ENCODE measurements at places on chromosomes 12 and 14.
A peak's percentile ranks its signal among the peaks of the same experiment; 100 is the strongest.

- no peak for DNase-seq
These were observed 8.5 kb downstream of the WSB2 start for GRCh38 chr12:118052324-118053070.

DNA sequence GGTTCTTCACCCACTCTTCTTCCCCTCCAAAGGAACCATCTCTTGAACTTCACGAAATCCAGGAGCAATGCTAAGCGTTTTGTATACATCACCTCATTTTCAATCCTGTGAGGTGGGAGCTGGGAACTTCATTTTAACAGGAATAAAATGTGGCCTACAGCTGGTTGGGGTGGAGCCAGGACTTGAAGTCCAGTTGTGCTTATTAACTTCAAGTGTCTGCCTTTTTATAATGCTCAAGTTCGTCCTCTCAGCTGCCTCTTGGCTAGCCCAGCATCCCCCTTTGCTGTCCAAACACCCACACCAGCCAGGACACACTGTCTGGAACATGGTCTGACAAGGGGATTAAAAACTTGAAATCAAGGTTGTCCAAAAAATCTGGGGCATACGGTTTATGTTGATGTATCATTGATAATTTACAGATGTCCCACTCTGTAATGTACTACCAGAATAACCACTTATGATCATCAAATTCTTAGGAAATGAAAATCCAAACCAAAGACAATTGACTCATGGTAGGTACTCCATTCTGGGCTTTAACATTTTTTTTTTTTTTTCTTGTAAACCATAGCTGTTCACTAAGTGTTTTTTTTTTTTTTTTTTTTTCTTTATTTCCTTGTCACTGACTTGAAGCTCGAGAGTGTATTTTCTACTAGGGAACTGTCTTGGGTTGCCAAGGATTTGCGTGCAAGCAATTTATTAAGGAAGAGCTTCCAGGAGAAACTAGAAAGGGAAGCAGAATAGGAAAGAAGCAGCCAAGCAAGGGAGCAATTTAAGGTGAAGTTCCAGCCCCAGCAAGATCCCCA is 252.3 kb downstream of the EFCAB11 start:
- DNase-seq = no peak

DNA sequence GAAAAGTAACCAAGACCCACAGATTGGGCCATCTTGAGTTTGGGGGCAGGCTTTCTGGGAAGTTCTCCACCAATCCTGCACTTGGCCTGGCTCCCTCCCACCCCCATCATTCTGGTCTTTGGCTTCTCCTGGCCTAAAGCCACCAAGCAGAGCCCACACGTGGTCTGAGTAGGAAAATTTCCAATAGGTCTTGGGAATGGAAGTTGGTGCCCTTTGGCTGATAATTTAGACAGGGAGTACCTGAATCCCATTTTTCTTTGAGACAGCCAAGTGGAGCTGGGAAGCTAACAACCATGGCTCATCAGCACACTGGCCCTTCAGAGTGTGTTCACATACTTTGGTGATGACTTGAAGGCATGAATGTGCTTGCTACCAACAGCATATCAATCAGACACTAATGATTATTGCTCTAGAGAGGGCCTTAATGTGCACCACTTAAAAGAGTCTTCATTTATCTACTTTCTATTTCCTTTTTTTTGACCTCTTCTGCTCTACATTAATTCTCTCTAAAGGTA is 156.0 kb downstream of the EGLN3 start:
- DNase-seq = no peak

GRCh38 chr14:77459072-77459723 is 1.3 kb downstream of the AHSA1 start:
- peak; percentile 74 for DNase-seq

GRCh38 chr14:101235335-101236103 is 325.8 kb upstream of the DIO3 start:
- DNase-seq = no peak

DNA sequence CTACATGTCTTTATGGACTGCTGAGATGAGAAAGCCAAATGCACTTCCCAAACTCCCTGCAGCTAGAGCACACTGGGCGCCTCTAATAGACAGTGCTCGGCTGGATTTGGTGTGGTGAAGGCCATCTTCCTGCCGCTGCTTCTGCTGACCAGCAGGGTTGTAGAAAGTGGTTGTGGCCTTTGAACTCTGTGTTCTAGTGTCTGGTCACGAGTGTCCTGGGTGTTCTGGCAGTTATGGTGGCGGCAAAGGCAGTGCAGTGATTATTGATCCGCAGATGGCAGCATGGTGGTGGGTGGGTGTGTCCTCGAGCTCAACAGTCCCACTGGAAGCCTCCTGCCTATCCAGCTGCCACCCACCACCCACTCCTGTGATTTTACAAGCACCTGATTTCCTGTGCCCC is 43.4 kb downstream of the SMIM41 start:
- no peak for DNase-seq

DNA sequence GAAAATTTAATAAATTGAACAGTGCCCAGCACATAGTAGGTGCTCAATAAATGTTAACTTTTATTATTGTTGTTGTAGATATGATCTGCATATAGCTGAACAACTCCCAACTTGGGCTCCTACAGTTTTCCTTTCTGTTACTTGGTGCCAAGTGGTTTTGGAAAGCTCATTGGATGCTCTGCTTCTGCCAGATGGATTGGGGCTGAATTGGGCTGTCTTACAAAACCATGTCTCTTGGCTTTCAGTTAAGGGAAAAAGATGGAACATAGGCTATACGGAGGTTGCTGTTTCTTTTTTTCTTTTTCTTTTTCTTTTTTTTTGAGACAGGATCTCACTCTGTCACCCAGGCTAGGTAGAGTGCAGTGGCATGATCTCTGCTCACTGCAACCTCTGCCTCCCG is 140.7 kb upstream of the PWP1 start:
- DNase-seq = no peak

- DNase-seq = no peak
These were observed 83.4 kb downstream of the GTF2A1 start for GRCh38 chr14:81137316-81137715.

GRCh38 chr14:22910916-22911315 is 8.0 kb downstream of the RBM23 start:
- no peak for DNase-seq

DNA sequence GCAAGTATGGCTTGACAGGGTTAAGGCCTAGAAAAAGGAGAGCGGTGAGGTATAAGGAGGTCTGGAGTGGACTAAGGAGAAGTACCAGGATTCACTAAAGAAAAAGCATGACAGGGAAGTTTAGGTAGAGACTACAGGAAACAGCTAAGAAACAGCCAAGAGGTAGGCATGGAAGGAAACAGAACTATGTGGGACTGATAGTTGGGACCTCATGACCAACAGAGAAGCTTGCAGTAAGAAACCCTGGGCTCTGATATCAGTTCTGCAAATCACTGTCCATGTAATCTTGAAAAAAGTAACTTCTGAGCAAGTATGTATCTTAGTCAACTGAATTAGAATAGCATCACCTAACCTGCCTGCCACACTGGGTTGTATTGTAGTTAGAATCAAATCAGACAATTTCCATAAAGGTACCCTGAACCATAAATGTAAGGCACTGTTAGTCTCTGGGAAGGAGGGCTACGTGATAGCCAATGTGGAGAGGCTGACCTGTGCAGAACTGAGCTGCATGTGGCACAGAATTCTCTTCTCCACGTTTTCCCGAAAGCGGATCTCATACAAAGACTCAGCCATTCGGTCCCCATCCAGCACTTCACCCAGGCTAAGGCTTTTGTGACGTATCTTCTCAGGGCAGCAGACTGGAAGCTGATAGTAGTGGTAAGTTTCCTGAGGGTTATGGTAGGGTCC is 912 bp downstream of the TM9SF1 start:
- no peak for DNase-seq

Measured in T-helper 2 cell (primary cell).